Fibroblast of gingiva (primary cell): ENCODE measurements at places on chromosomes 12 and 14.

- peak; percentile 30 for DNase-seq
Observed at GRCh38 chr12:2138871-2139308, 86.1 kb downstream of the CACNA1C start.

GRCh38 chr12:53220694-53221202, 11.3 kb downstream of the RARG start:
- peak; percentile 93 for DNase-seq

DNA sequence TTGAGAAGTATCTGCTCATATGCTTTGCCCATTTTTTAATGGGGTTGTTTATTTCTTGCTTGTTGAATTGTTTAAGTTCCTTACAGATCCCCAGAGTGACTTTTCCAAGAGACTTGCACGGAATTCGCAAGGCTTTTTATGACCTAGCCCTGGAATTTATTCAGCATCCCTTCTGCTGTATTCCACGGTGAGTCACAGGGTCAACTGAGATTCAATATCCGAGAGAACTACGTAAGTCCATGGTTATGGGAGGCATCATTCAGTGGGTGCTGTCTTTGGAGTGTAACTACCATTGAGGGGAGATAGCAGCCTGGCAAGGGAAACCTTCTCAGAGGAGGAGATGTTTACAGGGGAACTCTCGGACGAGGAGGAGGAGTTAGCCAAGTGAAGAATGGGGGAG, 20.9 kb upstream of the GPRC5A start:
- peak; percentile 91 for DNase-seq

DNA sequence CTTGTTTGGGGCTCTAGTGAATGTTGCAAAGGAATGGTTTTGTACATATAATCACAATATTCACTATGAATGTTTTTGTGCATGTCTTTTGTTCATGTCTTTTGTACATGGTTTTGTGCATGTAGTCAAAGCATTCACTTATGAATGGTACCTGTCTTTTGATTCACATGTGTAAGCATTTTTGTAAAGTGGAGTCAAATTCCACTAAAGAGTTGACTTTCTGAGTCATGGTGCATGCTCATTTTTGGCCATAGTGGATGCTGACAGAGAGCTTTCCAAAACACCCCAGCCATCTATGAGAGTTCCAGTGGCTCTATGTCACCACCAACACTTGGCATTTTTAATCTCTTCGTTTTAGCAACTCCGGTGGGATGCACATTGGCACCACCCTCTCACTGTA, 1185.9 kb upstream of the TMEM132C start:
- no peak for DNase-seq

GRCh38 chr12:110935588-110935987, 15.2 kb upstream of the MYL2 start:
- DNase-seq, result no peak

GRCh38 chr12:95529693-95530225, 21.5 kb downstream of the USP44 start:
- DNase-seq, result peak; percentile 73

- no peak for DNase-seq
Observed at GRCh38 chr14:70640938-70641547, 673 bp upstream of the TTC9 start.

- DNase-seq, result no peak
Observed at GRCh38 chr12:1935242-1935641, 16.8 kb upstream of the CACNA2D4 start.

- peak; percentile 12 for DNase-seq
Observed at GRCh38 chr14:68147303-68147702, 327.7 kb downstream of the RAD51B start.
